Right ventricle myocardium superior (tissue), 1 donor: ENCODE measurements at places on chromosomes 3 and 15. TPM values are rescaled to one million over a fixed set of nuclear protein-coding genes. Genes with fewer than 3 reads are reported as not detected.

DNA sequence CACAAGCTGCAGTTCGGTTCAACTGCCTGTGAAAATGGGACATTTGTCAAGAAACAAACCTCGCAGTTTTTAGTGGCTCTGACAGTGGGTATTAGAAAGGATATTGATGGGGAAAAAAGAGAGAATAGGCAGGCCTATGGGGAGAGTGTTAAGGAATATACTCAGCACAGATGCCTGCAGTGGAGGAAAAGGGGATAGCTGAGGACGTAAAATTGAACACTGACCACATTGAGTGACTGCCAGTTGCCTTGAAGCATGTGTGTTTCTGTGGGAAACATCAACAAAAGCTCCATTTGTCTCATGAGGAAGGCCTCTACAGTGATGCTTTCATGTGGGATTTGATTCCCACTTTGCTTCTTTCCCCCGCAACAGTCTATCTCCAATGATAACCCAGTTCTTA, 1042.1 kb downstream of the TUSC7 start:
- DNase-seq = no peak

- DNase-seq = no peak
Measured at GRCh38 chr3:171825222-171825828, 15.0 kb upstream of the PLD1 start.

- no peak for DNase-seq
Measured at GRCh38 chr15:98069256-98069655, 108.8 kb downstream of the ARRDC4 start.

- no peak for DNase-seq
Measured at GRCh38 chr3:149767720-149768119, 15.4 kb upstream of the COMMD2 start.

The EPHA3 gene
- 3.5 TPM for total RNA-seq
